Activated CD4-positive, alpha-beta memory T cell treated with anti-CD3 and anti-CD28 coated beads, Interleukin-2, amount 10 ng/mL, durations not matched to agents 7 days and 5 days (primary cell): ENCODE measurements at places on chromosomes 5 and 9.

DNA sequence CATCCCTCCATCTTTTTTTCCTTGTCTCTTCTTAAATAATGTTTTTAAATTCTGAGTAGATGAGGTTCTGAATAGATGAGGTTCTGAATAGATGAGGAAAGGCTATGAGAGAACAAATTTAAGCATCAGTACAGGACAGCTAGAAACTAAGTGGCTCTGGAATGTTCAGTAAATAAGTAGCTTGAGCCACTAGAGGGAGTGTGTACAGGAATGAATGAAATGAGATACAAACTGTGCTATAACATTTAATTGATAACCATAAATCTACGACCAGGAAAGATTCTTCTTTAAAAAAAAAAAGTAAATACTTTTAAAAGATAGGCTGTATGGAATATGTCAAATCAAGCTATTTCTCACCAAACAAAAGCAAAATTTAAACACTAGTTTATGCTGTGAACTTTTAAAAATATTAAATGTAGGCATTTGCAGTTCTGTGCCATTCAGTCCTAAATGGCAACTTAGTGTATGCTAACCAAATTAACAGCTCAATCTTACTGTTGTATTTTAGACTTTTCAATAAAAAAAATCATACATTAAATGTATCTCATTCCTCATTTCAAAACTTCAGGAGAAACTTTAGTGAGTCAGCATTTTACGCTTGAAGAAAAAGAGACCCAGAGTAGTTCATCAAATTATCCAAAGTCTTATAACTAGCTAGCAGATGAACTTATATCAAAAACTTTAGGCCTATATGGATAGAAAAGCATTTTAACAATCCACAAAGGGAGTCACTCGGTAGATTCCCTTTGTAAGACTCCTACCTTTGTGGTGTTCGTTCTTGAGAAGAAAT, 70.4 kb upstream of the SNX2 start:
- no peak for DNase-seq

DNA sequence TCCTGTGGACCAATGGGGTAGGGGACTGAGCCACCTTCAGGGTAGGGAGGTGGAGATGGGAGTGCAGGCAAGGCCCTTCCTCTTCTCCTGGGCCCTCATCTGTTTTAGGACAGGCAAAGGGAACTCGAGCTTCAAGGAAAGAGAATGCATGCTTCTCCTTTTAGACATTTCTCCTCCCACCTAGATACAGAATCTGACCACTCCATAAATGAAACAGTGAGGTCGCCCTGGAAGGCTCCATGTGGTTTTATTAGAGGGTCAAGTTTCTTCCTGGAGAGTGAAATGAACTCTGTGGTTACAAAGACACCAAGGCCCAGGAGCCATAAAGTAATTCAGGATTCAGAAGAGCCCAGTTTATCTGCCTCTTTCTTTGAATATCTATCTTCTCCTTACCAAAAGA, 14.9 kb downstream of the LHFPL2 start:
- DNase-seq: no peak

DNA sequence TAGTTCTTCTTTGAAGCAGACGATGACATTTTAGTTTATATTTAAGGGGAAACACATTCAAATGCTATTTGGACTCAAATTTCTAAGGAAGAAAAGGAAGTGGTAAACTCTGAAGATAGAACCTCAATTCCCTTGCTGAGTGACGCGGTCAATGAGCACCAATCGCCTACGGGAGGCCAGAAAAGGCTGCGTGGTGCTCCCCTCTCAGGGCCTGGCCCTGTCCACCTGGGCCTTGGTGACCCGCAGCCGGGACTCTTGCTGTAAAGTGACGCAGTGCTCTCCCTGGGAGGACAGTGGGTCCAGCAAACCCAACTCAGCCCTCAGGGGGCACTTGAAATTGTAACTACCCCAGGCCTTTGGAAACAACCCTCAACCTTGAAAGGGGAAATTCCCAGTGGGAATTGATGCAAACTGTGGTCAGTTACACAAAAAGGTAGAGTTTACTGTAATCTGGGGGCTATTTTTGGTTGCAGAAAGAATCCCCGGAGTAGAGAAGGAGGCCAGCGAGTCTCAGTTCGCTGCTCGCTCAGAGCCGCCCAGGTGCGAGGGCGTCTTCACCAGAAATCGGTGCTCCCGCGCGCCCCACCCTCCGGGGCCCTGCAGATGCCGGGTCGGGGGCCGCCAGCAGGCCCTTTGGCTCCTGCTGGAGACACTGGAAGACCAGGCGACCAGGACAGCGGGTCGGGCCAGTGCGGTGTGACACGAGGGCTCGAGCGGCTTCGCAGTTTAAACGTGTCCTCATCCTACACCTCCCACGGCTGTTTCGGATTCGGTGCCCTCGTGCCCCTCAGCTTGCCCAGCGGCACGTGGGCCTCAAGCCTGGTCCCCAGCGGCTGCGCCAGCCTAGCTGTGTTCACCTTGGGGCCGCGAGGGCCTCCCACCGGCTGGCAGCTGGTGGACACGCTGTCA, 1.4 kb upstream of the ANKRD33B start:
- DNase-seq: no peak

DNA sequence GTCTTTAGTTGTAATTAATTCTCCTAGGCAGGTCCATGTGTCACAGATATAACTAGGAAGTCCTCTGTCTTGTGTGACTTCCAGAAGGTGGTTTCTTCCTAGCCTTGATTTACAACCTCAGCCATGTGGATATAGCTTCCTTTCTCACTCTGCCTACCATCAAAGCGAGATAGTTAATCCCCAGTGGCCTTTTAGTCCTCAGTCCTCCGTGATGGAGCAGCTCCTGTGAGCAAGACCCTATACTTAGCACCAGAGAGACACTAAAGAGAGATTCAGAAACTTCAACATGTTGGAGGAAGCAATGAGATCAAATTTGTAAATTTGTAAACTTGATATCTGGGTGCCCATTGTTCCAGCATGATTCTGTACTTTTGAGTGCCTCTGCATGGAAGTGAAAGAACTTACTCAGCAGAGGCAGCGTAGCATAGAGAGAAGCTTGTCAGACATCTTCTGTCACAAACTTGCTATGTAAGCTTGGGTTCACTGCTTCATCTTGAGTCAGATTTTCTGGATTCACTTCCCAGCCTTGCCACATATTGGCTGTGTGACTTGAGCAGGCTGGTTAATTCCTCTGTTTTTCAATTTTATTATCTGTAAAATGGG, 170.2 kb upstream of the NR3C1 start:
- no peak for DNase-seq

DNA sequence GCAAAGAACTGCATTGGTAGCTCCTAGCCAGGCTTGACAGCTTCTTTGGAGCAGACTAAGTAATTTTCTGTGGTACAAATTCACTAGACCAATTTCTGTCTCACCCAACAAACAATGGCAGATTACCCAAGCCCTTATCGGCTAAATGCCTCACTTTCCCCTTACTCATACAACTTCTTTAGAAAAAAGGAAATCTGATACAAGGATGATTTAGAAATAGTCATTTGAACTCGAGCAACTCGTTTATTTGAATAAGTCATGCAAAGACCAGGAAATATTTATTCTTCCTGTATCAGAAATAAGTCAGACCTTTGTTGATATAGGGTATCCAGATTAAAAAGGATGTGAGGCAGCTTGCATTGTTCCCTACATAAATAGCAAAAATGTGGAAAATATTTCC, 170.4 kb upstream of the CDH6 start:
- DNase-seq: no peak

- DNase-seq: no peak
These were observed 40.1 kb downstream of the IQGAP2 start for GRCh38 chr5:76443066-76443800.

DNA sequence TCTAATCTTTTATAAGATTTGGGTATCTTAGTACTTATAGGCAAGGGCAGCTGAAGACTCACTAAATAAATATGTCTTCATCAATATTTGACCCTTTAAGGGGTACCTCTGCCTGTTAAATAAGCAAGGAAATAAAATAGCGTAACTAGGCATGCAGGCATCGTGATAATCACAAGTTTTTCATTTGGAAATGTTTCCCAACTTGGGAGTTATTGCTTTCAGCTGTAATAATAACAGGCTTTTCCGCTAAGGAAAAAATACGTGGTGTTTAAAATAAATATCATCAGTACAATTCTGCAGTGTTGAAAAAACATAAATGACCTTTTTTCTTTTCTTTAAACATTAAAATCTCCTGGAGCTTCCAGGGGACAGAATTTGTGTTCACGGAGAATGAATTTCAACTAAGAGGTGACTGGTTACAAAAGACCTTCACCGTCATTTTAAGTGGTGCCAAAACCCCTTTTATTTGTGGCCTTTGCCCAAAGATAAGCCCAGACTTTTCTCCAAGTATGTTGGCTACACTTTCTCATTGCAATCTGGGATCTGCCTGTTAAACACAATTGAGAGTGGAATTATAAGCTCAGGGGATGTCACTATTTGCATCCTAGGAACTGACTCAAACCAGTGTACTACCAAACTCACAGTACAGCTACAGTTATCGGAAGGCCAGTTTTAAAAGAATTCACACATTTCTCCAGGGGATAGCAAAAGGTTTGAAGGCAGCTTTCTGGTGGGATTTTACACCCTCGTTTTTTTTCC, 218.6 kb downstream of the FBXL7 start:
- DNase-seq: no peak

DNA sequence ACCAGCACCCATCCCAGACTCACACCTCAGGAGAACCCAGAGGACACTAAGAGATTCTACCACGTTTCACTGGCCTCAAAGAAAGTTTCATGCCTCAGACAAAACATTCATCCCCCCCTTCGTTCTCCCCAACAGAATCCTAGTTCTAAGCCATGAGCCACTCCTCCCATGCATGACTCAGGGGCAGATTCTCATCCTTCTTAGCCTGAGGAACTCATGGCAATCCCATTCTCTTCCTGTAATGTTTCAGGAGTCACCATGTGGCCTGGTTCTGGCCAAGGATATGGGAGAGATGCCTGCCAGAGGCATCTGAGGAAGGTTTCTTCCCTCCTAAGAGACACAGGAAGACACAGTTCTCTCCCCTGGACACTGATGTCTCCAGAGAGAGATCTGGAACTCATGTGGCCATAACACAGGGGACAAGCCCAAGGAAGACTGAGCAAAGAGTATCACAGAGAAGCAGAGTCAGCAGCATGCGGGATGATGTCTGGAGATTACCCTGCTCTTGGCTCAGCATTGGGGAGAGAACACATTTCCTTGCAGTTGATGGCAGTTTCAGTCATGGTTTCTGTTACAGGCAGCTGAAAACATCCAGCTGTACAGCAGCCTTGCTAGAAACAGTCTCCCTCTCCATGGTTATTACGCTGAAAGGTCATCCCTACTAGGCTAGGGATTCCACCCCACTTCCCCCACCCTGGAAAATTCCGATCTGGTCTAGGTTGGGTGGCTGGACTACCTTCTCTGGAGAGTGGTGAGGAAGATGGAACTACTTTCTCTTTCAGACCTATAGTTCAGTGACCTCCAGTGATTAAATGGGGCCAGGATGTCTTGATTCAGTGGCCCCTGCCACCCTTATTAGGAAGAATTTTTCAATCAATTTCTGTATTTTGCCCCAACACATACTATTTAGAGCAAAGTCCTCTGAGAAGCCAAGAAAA, 115.4 kb downstream of the ZNF608 start:
- DNase-seq: no peak

GRCh38 chr5:7014611-7015010, 301.4 kb downstream of the TENT4A start:
- no peak for DNase-seq

DNA sequence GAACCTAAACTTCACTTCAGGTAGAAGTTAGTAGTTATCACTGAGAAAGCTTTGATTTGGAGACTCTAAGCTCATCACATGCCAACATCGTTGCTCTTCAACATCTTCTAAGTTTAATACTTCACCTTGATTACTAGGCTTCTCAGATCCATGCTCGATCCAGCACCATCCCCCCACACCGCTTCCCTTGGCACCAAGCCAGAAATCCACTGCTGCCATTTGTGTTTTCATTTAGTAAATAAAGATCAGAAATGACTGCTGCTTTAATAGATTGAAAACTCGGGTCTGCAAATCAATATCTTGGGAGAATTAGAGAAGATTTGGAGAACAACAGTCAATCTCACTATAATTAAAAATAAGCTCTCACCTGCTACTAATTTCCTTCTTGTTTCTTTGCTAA, 214.7 kb upstream of the NR4A3 start:
- DNase-seq: no peak

GRCh38 chr9:22105005-22105722, 96.1 kb upstream of the CDKN2B start:
- no peak for DNase-seq

GRCh38 chr5:61401726-61402125, 69.7 kb downstream of the ZSWIM6 start:
- no peak for DNase-seq

GRCh38 chr9:124770359-124771020, 621 bp downstream of the NR6A1 start:
- no peak for DNase-seq

DNA sequence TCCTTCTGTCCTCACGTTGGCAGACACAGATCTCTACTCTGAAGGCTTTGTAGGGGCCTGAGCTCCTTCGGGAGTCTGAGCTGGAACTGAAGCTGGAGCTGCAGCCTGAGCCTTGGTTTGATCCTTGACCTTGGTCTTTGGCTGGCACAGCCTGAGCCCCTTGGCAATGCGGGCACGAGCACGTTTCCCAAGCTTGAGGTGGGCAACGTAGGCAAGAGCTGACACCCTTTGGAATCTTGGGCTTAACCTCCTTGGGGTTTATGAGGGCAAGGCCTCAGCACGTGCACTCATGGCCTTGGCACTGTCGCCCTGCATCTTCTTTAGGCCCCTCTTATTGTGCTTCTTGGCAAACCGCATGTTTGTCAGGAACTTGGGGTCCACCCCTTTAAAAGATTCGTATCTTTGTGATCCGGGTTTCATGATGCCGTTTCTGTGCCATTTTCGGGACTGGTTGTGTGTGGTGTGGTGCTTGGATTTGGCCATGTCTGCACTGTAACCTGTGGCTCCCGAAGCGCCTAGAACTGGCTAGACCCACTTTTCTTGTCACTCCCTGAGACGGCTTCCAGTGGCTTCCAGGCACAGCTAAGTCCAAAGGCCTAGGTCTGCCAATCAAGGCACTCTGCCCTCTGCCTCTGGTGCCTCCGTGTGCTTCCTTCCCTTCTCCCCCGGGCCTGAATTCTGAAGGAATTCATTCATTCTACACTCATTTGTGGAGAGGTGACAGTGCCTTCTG, 1.4 kb downstream of the SUSD1 start:
- no peak for DNase-seq

DNA sequence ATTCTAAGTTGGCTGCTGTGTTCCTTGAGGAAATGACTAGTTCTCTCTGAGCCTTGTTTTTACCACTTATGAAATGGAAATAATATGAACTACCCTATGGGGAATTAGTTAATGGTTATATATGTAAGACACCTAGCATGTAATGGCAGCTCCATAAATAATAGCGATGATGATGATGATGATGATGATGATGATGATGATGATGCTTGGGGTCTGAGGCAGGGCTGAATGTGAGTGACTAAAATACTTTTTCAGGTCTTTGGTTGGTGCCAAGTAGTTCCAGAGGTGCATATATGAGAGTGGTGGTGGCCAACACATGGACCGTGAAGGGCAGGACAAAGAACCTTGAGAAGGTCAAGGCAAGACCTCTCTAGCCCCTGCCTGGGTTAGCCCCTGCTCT, 123.3 kb upstream of the PANK3 start:
- no peak for DNase-seq
